ENCODE measurements at places on chromosomes 11 and 22. TPM values are rescaled to one million over a fixed set of nuclear protein-coding genes. Genes with fewer than 3 reads are reported as not detected.

DNA sequence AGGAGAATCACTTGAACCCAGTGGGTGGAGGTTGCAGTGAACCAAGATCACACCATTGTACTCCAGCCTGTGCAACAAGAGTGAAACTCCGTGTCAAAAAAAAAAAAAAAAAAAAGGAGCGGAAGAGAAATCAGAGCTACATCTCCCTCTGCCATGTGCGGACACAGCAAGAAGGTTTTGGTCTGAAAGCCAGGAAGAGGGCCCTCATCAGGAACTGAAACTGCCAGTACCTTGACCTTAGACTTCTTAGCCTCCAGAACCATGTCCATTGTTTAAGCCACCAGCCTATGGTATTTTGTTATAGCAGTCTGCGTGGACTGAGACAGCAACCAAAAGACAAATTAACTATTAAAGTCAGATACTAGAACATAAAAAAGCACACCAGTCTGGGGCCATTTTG, 41.6 kb downstream of the KREMEN1 start:
- H3K36me3 ChIP-seq: no peaks in the 10 kb centered on the region
- no peak overlapping the region for H3K27ac ChIP-seq
- peaks cover 2% of the 10 kb centered on the region for H3K27me3 ChIP-seq
- H3K4me1 ChIP-seq: no peaks in the 10 kb centered on the region
- no peak overlapping the region for H3K4me3 ChIP-seq

Gene AKIP1
- total RNA-seq: 10.7 TPM

- H3K27ac ChIP-seq: no peak within 1 kb of the TSS
- no peak within 1 kb of the TSS for H3K4me3 ChIP-seq
- H3K27me3 ChIP-seq: no peaks in the 10 kb centered on the region
Observed at GRCh38 chr11:1486054-1486825, at the start of gene MOB2. Gene MOB2, minus strand, starts transcription at chr11:1486779. Its CDS starts 223 bp downstream, at chr11:1486556.

DNA sequence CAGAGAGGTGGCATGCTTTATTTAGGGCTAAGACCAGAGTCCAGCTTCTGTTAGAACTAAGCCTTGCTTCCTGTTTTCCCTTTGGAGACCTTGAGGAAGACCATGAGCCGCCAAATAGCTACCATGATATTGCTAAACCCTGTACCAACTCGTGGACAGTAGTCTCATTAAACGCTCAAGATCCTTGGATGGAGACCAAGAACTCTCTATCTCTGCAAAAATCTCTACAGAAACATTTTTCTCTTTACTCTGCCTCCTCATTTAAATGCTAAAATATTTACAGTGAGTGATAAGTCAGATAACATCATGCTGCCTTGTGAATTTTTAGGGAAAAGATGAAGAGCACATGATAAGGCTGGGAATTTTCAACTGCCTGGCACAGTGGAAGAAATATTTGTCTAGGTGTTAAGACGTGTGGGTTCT, 197.8 kb downstream of the MAML2 start:
- H3K4me3 ChIP-seq: no peak overlapping the region
- H3K27ac ChIP-seq: no peak overlapping the region
- no peak for DNase-seq
- H3K36me3 ChIP-seq: no peaks in the 10 kb centered on the region

Gene KCNJ4
- total RNA-seq: not detected

- H3K27ac ChIP-seq: no peak overlapping the region
- H3K27me3 ChIP-seq: no peaks in the 10 kb centered on the region
- no peaks in the 10 kb centered on the region for H3K36me3 ChIP-seq
- no peak overlapping the region for H3K4me3 ChIP-seq
Observed at GRCh38 chr11:123033895-123034294, 28.0 kb downstream of the HSPA8 start.

Gene TSPAN18
- 2.0 TPM for total RNA-seq

DNA sequence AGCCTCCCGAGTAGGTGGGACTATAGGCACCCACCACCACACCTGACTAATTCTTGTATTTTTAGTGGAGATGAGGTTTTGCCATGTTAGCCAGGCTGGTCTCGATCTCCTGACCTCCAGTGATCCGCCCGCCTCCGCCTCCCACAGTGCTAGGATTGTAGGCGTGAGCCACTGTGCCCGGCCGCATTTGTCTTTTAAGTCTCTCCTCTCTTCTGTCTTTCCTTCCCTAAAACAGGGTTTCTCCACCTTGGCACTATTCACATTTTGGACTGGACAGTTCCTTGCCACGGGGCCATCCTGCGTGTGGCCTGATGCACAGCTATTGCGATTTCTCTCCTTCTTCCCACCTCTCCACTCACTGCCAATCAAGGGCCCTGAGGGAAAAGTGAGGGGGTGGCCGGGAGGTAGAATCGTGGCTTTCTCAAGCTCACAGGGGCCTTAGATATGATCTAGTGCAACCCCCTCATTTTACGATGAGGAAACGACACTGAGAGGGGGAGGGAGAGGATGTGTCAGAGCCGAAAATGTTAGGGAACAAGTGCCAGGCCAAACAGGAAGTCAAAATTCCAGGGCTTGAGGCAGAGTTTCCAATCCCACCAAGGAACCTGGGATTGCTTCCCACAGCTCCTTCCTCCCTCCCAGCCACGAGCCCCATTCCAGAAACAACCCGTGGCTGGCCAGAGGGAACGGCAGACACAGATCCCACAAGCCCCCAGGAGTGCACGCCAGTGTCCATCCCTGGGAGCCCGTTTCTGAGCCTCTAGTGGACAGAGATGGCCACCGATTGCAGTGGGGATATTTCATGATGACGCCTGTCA, 21.2 kb downstream of the SCGB1A1 start:
- DNase-seq: no peak
- H3K27me3 ChIP-seq: no peaks in the 10 kb centered on the region
- no peak overlapping the region for H3K4me3 ChIP-seq
- H3K4me1 ChIP-seq: peaks cover 35% of the 10 kb centered on the region

DNA sequence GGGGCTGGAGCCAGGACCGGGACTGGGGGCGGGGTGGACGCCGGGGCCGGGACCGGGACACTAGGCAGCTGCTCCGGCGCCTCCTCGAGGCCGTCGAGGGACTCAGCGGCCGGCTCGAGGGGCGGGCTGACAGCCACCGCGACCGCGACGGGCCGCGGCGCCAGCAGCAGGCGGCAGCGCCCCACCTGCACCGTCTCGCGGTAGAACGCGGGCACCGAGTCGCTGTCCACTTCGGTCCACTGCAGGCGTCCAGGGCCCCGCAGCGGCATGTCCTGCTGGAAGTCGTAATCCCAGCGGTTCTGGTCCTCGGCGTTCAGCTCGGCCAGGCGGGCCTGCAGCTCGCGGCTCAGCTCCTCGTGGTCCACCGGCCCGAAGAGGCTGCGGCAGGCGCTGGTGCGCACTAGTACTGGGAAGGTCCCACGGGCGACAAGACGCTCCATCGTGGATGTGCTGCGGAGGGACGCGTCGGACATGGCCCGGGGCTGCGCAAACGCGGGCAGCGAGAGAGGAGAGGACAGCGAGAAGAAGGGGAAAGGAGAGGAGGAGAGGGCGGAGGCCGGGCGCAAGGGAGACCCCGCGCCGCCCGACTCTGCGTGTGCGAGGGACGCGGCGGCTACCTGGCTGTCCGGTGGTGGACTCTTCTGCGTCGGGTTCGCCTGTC, 428 bp downstream of the CDKN1C start:
- DNase-seq: peak; percentile 67
- no peak overlapping the region for H3K27ac ChIP-seq
- peaks cover 9% of the 10 kb centered on the region for H3K4me1 ChIP-seq
- no peaks in the 10 kb centered on the region for H3K27me3 ChIP-seq
- H3K36me3 ChIP-seq: no peaks in the 10 kb centered on the region
- peak overlapping the region; percentile 80 for H3K4me3 ChIP-seq

- no peak overlapping the region for H3K4me3 ChIP-seq
- no peak overlapping the region for H3K27ac ChIP-seq
- H3K27me3 ChIP-seq: no peaks in the 10 kb centered on the region
Observed at GRCh38 chr11:117523680-117524079, 196.0 kb downstream of the CEP164 start.

DNA sequence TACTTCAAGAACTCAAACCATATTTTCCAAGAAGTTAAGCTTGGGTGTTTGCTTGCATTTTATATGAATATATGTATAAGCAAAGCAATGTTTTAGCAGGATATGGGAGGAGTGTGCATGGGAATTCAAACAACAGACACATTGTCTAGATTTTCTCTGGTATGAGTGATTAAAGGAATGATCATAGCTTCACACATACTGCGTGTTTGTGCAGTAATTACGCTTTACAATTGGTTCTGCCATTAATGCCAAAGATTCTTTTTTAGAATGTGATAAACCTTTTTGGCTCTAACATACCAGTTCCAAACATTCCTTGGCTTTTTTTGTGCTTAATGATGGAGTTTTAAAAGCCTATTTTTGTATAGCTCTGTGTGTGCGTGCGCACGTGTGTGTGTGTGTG, 54.0 kb downstream of the CCDC34 start:
- H3K27ac ChIP-seq: no peak overlapping the region
- H3K4me3 ChIP-seq: no peak overlapping the region
- DNase-seq: no peak
- no peaks in the 10 kb centered on the region for H3K36me3 ChIP-seq

Gene ANKK1
- 0.89 TPM for total RNA-seq

DNA sequence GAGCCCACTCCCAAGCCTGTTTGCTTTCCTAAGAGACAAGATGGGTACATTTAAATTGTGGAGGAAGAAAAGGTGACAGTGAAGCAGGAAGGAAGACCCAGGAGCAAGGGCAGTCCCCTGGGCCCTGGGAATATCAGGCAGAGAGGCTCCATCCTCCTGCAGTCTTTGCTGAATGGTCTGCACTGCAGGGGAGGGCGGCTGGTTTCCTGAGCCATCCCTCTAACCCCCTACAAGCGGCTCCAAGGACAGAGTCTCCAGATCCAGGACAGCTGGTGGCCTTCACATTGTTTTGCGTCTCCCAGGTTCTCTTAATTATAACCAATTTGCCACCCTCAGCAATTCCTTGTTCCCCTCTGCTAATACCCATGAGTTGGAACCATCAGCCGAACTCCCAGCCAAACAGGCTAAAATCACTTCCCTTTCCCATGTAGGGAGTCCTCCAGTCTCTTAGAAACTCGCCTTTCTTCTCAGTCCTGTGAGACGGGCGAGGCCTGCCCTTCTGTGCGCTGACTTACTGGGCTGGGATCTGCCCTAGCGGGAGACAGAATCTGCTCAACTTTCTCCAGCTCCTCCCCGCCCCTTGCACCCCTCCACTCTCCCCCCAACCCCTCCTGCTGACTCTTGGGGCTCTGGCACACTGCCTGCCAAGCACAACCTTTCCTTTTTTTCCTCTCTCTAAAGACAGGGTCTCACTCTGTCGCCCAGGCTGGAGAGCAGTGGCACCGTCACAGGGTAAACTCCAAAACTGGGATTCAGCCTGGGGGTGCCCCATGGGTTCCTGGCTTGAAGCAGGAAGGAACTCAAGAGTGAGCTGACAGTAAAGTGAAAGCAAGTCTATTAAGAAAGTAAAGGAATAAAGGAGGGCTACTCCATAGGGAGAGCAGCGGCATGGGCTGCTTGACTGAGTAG, 53.4 kb upstream of the EMID1 start:
- H3K36me3 ChIP-seq: no peaks in the 10 kb centered on the region
- H3K4me1 ChIP-seq: peaks cover 8% of the 10 kb centered on the region
- no peak for DNase-seq
- peaks cover 48% of the 10 kb centered on the region for H3K27me3 ChIP-seq
- no peak overlapping the region for H3K27ac ChIP-seq

- H3K27me3 ChIP-seq: no peaks in the 10 kb centered on the region
- no peak overlapping the region for H3K4me3 ChIP-seq
- no peak overlapping the region for H3K27ac ChIP-seq
Observed at GRCh38 chr11:21343204-21343603, 673.8 kb downstream of the NELL1 start.

Gene ARSA
- total RNA-seq: 82.0 TPM

Gene C1QTNF5
- not detected for total RNA-seq

DNA sequence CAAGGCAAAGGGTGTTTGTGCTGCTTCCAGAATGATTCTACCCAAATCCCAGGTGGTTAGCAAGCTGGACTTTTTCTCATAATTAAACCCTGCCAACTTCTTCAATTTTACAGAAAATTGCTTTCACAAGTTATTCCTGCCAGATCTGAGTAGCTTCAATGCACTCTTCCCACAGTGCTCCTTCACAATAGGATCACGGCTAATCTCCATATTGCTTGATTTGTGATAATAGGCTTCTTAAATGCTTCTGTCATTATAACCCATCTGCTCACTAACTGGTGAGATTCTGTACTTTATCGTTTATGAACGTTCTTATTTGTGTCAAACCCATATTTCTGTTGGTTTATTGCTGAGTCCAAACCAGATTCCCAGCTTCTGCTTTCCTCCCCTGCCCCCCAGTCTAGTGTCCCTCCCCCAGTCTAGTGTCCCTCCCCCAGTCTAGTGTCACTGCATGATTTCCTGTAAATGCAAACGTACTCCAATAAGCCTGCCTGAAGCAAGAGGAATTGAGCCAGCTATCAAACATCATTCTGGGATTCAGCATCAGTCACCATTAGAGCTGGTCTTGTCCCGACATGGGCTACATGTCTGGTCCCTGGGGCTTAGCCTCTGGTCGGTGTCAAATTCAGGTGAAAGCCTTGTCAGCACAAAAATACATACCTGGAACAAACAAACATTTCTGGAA, 14.0 kb downstream of the MMP3 start:
- H3K4me1 ChIP-seq: no peaks in the 10 kb centered on the region
- no peak overlapping the region for H3K27ac ChIP-seq
- no peaks in the 10 kb centered on the region for H3K36me3 ChIP-seq
- H3K4me3 ChIP-seq: no peak overlapping the region

Gene SLC25A18
- total RNA-seq: not detected

Gene IRAG1
- total RNA-seq: 0.32 TPM

GRCh38 chr22:44442186-44442815, 55.7 kb downstream of the RTL6 start:
- H3K36me3 ChIP-seq: no peaks in the 10 kb centered on the region
- DNase-seq: no peak
- H3K4me3 ChIP-seq: no peak overlapping the region
- no peaks in the 10 kb centered on the region for H3K4me1 ChIP-seq
- H3K27me3 ChIP-seq: no peaks in the 10 kb centered on the region

DNA sequence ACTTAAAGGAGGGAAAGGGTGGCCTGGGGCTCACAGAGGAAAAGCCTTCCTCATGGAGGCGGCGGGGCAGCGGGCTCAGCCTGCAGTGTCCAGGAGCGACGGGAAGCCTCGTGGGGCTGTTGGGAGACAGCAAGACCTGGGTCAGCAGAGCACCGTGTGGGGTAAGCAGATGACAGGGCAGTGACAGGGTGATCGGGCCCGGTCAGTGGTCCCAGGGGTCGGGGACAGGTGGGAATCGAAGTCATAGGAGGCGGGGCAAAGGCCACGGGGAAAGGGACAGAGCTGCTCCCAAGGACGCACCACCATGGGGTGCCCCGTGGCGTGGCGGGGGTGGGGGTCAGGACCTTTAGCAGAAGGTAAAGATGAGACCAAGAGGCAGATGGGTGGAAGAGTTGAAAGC, 49.8 kb downstream of the CDKN1C start:
- no peaks in the 10 kb centered on the region for H3K27me3 ChIP-seq
- no peaks in the 10 kb centered on the region for H3K36me3 ChIP-seq
- no peak overlapping the region for H3K27ac ChIP-seq
- no peaks in the 10 kb centered on the region for H3K4me1 ChIP-seq
- no peak for DNase-seq

GRCh38 chr11:70072861-70073755, 5.0 kb upstream of the ANO1 start:
- H3K27me3 ChIP-seq: no peaks in the 10 kb centered on the region
- DNase-seq: no peak
- H3K4me3 ChIP-seq: no peak overlapping the region
- no peak overlapping the region for H3K27ac ChIP-seq
- H3K36me3 ChIP-seq: no peaks in the 10 kb centered on the region

Gene RTN4RL2
- total RNA-seq: 0.27 TPM

- H3K36me3 ChIP-seq: no peaks in the 10 kb centered on the region
- DNase-seq: no peak
- no peak overlapping the region for H3K4me3 ChIP-seq
- H3K27me3 ChIP-seq: no peaks in the 10 kb centered on the region
- H3K4me1 ChIP-seq: peaks cover 48% of the 10 kb centered on the region
Observed at GRCh38 chr22:23773483-23774113, 949 bp downstream of the MMP11 start.

All from B cell (primary cell).